CD8-positive, alpha-beta T cell (primary cell): ENCODE measurements at places on chromosomes 1 and 21.

DNA sequence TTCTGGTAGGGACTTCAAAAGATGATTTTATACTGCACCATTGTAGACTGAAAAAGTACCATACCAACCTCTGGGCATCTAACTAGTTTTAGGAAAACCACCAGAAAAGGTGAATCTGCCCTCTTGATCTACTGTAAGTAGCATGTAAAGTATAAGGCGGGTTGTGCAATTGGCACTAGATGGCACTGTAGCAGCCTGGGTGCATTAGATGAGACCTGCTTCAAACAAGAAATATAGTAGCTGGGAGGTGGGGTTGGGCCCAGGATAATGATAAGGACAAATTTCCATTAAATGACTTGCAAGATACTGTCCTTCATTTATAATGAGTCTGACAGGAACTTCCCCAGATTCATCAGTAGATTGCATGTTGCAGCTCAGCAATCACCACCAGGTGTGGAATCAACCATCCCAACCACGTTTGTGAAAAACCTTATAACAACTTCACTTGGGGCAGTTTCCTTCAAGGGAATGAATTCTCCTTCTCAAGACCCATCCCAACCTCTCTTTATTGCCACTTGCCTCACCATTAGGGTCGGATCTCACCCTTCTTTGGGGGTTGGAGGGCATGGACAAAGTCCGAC lies 37.3 kb upstream of the IL10 start:
- DNase-seq: peak; percentile 56

DNA sequence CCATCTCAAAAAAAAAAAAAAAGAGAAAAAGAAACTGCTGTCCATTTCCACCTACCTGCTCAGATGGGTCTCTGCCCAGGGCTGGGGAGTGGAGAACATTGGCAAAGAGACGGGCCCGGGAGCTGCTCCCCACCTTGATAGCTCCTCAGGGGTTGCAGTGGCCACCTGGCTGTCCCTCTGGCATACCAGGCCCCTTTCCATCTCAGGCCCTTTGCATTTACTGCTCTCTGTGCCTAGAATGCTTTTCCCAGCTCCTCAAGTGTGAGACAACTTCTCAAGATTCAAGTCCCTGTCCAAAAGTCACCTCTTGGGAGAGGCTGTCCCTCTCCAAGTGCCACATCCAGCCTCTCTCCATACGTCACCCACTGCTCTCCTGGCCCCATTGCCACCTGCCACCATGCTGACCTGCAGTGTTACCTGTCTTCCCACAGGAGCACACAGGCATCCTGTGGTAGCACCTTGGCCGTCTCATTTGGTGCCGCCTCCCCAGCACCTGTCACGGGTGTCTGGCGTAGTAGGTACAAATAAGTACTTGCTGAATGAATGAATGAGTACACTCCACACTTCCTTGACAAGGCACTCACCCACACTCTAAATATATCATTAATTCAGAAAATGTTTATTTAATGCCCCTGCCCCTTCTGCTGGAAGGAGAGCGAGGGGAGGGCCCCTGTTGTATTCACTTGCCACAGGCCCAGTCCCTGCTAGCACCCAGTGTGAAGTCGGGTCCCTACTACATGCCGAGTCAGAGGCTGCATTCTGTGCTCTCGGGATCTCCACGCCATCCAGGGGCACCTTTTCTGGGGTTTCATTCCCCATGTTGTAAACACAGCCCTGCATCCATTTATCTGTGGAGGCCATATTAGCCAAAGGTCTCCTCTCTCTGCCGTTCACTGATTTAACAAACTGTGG lies 48.8 kb downstream of the DISP3 start:
- DNase-seq: no peak

DNA sequence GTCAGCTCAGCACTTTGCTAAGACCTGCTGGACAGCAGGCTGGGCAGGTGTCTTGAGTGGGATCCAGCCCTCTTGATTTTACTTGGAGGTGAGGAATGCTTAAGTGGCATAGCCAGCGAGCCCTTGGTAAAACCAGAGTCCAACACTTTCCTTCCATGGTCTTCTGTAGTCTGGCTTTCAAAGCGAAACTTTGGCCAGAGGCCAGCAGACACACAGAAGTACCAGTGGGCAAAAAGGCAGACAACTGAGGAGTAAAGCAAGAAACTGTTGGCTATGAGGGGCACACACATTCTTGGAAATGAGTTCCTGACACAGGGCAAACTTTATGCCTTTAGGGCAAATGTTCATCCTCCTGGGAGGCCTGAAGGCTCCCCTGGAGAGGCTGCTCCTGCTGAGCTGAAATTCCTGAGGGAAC lies 281.0 kb upstream of the POU3F1 start:
- DNase-seq: no peak

- no peak for DNase-seq
Measured at GRCh38 chr1:59298026-59298583, 1.2 kb downstream of the FGGY start.

GRCh38 chr1:18434041-18434440 lies 46.7 kb upstream of the KLHDC7A start:
- DNase-seq: no peak

- no peak for DNase-seq
Measured at GRCh38 chr1:46520063-46520911, 30.7 kb downstream of the DMBX1 start.

- no peak for DNase-seq
Measured at GRCh38 chr1:26300578-26301275, 5.7 kb downstream of the UBXN11 start.

- no peak for DNase-seq
Measured at GRCh38 chr1:103142461-103142860, 34.1 kb upstream of the COL11A1 start.

DNA sequence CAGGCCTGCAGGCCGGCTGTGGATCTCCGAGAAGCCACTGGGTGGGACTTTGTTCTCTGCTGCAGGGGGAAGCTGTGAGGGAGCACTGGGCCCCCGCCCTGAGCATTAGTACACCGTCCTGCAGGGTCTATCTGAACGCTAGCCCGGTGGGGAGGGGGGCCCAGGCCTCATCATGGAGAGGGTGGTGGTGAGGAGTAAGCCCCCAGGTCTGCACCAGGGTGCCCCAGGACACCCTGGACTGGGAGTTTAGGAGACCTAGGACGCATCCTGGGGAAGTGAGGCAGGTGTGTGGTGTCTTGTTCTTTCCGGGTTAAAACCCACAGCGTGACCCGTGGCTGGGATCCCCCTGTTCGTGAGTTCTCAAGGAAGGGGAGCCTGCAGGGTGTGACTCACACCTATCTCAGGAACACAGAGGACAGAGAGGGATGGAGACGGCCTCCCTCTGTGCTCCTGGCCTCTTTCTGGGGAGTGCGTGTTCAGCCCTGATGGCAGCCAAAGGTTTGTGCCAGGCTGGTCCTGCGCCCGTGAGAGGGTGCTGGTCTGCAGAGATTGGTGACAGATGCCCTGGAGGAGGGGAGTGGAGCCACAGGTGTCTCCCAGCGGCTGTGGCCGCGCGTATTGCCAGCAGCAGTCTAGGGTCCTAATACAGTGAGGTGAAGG lies 44.8 kb downstream of the AGPAT3 start:
- no peak for DNase-seq

DNA sequence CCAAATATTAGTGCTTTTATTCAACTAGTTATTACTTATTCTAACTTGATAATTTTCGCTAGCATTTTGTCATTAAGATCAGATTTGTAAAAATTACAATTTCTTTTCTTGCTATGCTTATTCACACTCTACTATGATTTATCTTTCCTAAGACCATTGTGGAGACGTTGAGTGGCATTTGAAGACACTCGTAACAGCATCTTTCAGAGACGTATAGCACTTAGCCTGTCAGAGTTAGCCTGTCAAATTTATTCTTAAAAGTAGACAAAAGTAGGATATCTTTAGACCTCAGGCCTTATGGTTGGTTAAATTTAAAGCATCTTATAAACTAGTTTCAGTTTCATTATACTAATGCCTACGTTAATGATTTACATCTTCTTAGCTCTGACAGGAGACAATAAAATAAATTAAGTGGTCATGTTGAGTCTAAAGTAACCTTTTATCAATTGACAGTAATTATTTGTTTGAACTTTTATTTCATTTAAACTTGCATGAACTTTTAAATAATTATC lies 1410.1 kb downstream of the MRPL39 start:
- DNase-seq: no peak

DNA sequence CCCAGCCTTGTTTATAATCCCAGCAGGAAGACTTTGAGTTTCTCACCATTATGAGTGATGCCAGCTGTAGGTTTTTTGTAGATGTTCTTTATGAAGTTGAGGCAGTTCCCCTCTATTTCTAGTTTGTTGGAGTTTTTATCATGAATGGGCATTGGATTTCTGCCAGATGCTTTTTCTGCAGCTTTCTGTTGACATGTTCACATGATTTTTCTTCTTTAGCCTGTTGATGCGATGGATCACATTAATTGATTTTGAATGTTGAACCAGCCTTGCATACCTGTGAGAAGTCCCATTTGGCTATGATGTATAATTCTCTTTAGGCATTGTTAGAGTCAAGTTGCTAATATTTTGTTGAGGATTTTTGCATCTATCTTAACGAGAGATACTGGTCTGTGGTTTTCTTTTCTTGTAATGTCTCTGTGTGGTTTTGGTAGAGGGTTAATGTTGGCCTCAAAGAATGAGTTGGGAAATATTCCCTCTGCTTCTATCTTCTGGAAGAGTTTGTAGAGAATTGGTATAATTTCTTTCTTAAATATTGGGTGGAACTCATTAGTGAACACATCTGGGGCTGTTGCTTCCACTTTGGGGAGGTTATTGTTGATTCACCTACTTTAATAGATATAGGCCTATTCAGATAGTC lies 33.2 kb downstream of the ZBTB40 start:
- no peak for DNase-seq

DNA sequence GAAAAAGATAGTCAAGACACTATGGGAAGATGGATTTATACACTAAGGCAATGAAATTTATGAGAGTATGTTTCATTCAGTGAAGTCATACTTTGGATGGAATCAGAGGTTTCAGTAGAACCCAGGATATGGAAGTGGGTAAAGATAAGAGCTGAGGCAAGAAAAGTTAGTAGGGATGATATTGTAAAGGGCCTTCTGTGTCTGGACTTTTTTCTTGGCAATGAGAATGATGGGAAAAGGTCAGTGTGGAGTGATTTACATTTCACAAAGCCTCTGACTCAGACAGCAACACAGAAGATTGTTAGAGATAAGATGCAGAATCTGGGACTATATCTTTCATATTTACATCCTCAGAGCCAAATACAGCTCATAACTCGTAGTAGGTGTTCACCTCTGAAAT lies 32.1 kb downstream of the SH3BGR start:
- no peak for DNase-seq

DNA sequence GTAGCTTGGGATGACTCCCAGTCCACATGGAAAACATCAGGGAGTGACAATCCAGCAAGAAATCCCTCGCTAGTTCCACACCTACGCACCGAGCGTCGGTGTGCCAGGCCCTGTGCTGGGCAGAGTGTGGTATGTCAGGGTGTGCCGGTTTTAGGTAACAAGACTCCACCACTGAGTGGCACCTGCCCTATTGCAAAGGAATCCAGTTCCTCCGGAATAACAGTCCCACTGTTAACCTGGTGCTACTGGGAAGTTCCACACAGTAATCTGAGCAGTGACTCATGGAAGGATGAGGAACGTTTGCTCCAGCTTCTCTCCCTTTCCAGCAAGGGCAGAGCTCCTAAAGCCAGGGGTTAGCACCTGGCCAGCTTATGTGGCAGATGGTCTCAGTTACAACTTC lies 14.3 kb downstream of the RNF207 start:
- no peak for DNase-seq

DNA sequence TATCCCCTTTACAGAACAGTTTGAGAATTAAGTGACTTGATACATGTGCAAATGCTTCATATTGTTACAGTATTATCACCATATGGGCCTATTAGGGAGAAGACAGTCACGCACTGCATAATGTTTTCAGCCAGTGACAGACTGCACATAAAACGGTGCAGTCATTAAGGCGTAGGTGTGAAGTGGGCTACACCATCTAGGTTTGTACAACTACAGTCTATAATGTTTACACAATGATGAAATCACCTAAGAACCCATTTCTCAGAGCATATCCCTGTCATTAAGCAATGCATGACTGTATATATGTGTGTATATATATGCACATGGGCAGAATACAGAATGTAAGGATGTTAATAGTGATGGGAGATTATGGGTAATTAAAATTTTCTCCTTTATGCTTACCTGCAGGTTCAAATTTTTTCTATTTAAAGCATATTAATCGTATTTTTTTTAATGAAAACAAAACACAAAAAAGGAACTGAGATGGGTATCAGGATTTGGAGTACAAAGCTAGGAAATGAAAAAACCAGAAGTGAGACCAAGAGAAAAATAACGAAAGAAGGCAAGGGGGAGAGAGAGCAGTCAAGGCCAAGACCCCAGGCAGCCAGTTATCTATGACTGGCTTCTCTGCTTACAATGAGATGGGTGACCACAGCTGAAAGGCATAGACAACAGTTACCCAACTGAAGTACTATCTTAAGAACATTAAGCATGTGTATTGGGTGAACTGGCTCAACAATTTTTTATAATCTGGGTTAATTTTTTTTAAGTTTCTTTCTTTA lies 122.9 kb upstream of the DAB1 start:
- no peak for DNase-seq

GRCh38 chr1:223429821-223430220 lies 36.6 kb downstream of the CCDC185 start:
- DNase-seq: no peak

- DNase-seq: no peak
Measured at GRCh38 chr1:234072793-234073192, 168.3 kb downstream of the SLC35F3 start.

DNA sequence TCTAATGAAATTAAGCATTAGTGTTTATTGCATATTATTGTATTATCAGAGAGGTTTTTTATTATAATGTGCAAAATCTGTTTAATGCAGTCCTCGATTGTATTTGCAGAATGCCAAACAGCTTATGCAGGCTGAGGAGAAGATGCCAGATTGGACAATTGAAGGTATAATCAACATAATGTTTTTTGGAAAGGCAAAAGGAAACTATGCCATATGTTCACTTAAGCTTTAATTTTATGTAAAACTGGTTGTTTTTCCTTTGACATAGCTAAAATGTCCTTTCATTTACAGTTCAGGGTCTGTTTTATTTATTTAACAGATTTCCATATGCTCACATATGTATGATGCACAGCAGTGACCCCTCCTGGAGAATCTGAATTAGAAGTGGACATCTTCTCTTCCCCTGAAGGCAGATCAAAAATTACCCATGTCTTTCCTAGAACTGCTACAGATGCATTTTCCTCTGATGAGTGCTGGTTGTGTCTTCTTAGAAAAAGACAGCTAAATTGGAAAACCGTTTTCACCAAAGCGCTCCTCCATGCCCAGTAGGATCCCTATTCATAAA lies 143.5 kb upstream of the USH2A start:
- no peak for DNase-seq

DNA sequence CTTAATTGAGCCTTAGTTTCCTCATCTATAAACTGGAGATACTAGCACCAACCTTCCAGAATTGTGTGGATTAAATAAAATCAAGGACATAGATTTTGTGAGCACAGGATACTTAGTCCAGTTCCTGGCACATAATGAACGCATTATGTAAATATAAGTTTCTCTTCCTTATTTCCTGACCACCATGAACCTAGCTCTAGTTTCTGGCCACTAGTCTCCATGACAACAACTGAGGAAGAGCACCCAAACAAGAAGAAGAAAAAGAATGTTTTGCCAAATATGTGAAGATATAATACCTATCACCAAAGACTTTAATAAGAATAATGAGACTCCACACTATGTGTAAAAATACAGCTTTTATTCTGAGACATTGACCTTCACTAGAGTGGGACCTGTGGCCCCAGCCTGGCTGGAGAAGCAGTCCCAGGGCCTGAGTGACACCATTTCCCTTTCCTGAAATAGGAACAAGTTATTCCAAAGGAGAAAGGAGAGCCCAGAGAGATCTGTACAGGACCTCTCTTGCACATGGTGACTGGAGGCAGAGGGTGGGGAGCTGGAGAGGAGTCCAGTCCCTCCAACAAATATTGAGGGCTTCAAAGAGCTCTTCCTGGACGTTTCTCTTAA lies 940 bp upstream of the USF1 start:
- DNase-seq: no peak
